Ovary (tissue), 10 donors: ENCODE measurements at places on chromosomes 2 and 18. TPM values are rescaled to one million over a fixed set of nuclear protein-coding genes. Genes with fewer than 3 reads are reported as not detected.

SERPINB10 gene
- polyA plus RNA-seq, result not detected

GPR35 gene
- 2.2 TPM for polyA plus RNA-seq

CDH19 gene
- polyA plus RNA-seq, result 0.76 TPM

NOSTRIN gene
- 21.8 TPM for polyA plus RNA-seq

COL4A3 gene
- 2.9 TPM for polyA plus RNA-seq

RGPD4 gene
- not detected for polyA plus RNA-seq

ANKRD23 gene
- 1.4 TPM for polyA plus RNA-seq

PLB1 gene
- 9.3 TPM for polyA plus RNA-seq

MDH1B gene
- 0.57 TPM for polyA plus RNA-seq

- DNase-seq, result no peak
These were observed 72.5 kb downstream of the GPR39 start for GRCh38 chr2:132489150-132489549.

- no peak for DNase-seq
These were observed 52.4 kb downstream of the OSBPL6 start for GRCh38 chr2:178246696-178247095.

- no peak for DNase-seq
These were observed 788.6 kb downstream of the TDRD15 start for GRCh38 chr2:21912405-21912804.

DNA sequence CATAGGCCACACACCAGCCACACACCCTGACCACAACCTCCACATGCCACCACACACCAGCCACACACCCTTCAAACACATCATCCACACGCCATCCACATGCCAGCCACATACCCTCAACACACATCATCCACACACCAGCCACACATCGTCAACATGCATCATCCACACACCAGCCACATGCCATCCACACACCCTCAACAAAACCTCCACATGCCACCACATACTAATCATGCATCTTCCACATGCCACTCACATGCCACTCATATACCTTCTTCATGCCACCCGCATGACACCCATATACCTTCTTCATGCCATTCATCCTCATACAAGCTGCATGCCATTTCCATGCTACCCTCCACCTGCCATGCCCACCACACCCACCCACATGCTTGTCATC lies 12.4 kb downstream of the TNS1 start:
- no peak for DNase-seq

DNA sequence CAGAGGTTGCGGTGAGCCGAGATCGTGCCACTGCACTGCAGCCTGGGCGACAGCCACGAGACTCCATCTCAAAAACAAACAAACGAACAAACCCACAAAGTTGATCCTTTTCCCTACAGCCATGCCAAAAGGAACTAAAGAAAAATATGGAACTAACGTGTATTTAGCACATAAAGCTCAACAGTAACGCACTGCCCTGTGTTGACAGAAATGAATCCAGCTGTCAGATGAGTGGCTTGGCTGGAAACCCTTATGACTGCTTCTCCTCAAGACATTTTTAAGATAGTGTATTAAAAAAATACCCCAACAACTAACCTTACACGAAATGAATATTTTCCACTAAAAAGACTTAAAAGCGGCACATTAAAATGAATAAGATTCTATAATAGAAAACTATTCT lies 62.9 kb upstream of the TUBA3E start:
- no peak for DNase-seq

- no peak for DNase-seq
These were observed 66.7 kb downstream of the NDUFA10 start for GRCh38 chr2:239958473-239958765.

DNA sequence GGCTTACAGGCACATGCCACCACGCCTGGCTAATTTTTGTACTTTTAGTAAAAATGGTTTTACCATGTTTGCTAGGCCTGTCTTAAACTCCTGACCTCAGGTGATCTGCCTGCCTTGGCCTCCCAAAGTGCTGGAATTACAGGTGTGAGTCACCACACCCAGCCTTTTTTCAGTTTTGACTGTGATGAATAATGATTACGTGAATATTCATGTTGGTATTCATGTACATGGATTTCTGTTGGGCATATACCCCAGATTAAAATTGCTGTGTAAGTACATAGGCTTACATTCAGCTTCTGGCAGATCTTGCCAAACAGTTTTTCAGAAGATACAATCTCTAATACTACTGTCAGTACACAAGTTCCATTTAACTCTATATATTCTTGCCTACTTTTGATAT lies 20.9 kb downstream of the SLC39A10 start:
- no peak for DNase-seq

- DNase-seq, result no peak
These were observed 41.4 kb upstream of the EHBP1 start for GRCh38 chr2:62663920-62664795.

DNA sequence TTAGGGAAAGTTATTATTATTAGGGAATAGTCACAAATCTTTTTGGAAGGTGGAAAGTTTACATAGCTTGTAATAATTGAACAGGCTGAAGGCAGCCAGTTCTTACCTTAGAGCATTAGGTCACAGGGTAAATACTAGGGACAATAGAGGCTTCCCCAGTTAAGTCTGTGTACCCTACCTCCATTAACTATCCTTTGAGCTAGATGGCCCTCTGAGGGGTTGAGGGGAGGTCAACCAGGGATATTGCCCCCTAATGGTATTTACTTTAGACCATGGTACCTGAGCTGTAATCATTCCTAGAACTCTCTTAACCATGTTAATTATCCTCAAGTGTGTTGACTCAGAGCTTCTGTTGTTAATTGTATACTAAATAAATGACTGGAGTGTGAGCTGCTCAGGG lies 120.5 kb upstream of the SCN7A start:
- DNase-seq, result no peak

DNA sequence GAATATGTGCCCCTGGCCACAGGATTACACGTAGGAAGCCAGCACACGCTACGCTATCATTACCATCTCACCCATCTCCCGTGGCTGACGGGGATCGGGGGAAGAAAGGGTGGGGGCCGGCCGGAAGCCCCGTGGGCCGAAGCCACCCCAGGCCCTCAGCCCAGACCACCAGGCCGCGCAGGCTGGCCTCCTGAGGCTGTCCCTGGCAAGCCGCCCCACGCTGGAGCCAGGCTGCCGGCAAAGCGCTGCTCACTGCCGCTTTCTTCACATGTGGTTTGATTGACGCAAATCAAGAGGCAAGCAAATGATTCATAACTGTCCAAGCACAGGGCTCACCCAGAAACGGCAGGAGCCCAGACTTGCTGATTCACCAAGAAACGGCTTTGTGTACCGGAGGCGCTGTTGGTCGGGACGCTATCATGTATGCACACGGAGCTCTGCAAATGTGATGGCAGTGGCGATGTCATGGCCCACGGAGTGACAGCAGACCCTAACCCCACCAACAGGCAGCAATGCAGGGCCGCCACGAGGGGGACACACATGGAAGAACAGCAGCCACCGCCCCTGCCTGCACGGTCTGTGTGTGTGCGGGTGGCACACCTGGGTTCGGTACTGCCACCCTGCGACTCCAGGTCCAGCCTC lies 125.7 kb downstream of the HDAC4 start:
- peak; percentile 18 for DNase-seq

GRCh38 chr2:71560638-71561011 lies 107.3 kb downstream of the DYSF start:
- DNase-seq, result no peak

- DNase-seq, result no peak
These were observed 13.4 kb upstream of the EVA1A start for GRCh38 chr2:75574106-75574505.

- no peak for DNase-seq
These were observed 61.6 kb downstream of the MFSD6 start for GRCh38 chr2:190469771-190470170.

DNA sequence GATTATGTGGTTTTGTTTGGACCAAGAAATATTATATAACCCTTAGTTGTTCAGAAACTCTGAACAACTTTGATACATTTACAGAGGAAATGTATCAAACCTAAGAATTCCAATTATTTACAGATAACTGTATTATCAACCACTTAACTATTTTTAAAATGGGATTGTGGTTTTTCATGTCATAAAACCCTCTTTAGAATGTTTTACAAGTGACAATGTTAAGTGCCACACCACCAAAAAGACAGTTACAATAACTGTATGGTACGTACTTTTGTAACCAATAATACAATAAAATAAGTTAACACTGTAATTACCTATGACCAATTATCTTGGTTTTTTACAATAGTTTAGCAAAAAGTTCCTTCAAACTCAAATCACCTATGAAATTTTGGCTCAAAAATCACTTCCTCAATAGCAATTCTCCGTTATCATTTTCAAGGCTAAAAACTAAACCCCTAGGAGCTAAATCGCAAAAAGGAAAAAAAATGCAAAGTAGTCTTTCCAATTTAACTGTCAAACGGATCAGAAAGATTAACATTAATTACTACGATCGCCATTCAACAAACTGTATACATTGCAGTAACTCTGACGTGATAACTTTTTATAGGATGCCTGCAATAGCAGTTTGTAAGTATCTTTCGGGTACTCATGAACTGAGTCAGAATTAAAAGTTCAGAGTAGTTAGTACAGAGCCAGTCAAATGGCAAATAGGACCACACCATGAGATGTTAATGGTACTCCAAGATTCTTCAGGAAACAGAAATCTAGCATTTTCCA lies 1.5 kb downstream of the ROCK1 start:
- DNase-seq, result no peak

DNA sequence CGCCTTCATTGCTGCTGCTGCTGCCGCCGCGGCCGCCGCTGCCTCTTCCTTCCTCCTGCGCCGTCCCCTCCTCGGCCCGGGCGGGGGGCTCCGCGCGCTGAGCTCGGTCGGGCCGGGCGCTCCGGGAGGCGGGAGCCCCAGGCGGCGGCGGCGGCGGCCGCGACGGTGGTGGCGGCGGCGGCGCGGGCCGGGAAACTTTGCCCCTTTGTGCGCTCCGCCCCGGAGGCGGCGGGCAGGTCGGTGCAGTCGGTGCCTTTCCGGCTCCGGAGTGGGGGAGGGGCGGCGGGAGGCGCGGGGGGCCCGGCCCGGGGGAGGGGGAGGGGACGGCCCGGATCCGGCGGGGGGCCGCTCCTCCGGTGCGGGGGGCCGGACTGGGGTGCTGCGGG lies 205 bp downstream of the TET3 start:
- peak; percentile 70 for DNase-seq

GRCh38 chr2:62800618-62801017 lies 95.1 kb downstream of the EHBP1 start:
- DNase-seq, result no peak

DNA sequence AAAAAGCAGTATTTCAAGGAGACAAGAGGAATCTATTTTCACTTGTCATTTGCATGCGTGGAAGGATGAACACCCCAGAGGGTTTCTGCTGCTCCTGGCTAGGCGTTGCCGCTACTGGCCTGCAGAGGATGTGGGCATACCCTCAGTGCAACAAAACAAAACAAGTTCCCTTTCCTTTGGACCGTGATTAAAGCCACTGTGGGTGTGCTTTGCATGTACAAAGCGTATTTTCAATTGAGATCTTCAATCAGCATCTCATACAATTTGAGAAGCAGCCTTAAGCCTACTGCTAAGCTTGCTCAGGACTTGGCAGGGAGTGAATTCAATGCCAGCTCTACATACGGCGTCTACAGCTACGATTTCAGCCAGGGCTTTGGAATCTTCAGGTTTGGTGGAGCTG lies 298.4 kb downstream of the LPIN1 start:
- no peak for DNase-seq

DNA sequence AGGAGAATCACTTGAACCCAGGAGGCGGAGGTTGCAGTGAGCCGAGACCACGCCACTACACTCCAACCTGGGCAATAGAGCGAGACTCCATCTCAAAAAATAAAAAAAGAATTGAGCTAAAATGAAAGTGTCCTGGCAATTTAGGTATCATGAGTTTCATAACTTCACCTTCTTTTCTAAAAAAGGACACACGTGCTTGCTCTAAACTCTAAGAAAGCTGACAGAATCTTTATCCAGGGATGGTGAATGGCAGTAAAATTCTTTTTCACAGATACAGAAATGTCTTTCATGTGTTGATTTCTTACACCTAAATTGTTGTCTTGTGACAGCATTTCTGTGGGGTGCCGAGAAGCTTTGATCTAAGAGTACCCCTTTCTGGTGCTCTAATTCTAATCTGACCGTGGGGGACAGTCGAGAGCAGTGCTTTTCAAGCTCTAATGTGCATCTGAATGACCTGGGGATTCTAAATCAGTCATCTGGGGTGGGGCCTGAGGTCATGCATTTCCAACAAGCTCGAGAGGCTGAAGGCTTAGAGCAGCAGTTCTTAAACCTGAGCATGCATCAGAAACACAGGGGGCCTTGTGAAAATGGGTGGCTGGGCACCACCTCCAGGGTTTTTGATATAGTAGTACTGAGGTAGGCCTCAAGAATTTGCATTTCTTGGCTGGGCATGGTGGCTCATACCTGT lies 42.1 kb upstream of the REL start:
- DNase-seq, result no peak

DNA sequence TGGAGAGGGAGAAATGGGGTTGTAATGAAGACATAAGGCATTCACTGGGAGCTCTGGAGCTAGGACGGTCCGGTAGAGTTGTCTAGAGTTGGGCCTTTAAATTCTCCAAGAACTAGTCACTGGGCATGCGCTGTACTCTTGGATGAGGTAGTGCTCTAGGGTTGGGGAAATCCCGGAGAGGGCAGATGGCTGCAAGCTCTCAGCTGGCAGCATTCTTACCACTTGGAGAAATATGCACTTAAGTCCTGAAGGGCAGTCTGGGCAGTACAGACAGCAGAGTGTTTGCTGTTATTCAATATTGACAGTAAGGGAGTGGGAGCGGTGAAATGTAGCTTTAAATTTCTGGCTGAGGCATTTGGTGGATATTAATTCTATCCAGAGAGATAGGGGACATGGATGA lies 214.6 kb downstream of the RDH14 start:
- no peak for DNase-seq

DNA sequence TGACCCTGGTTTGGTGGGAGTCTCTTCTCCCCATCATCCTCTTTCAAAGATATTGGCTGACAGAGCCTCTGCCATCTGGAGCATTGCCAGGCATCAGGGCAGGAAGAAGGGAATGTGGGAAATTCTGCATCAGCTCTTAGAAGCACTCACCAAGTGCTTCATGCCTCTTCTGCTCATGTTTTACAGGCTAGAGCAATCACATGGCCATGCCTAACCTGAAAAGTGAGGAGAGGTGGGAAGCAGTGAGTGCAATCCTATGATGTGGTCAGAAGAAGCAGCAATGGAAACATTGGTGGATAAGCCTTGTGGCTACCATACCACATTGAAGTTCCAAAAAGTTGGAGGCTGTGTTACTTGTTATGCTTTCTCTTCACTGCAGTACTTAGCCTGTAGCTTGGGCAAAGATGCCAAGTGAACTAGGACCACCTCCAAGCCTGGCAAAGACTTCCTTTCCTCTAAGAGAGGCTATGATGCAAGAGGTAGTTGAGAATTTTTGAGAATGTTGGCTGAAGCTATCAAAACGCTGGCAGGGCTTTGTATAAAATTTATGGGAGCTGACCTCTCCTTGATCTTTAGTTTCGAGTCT lies 64.1 kb downstream of the BCL2L11 start:
- no peak for DNase-seq
